ENCODE measurements at places on chromosomes 12 and 14. TPM values are rescaled to one million over a fixed set of nuclear protein-coding genes. Genes with fewer than 3 reads are reported as not detected.

The TRHDE gene
- total RNA-seq, result 1.6 TPM

The NUDT14 gene
- 16.6 TPM for total RNA-seq

The TSPAN19 gene
- total RNA-seq, result not detected

The PPP1R12A gene
- total RNA-seq, result 81.9 TPM

The NKX2-1 gene
- not detected for total RNA-seq

The SERPINA10 gene
- not detected for total RNA-seq

The STAB2 gene
- not detected for total RNA-seq

The LRRC10 gene
- not detected for total RNA-seq

The SYNDIG1L gene
- total RNA-seq, result under 0.01 TPM

The IL26 gene
- 2.0 TPM for total RNA-seq

The C12orf60 gene
- 0.59 TPM for total RNA-seq

The GTF2A1 gene
- total RNA-seq, result 53.0 TPM

Data from smooth muscle cell of the pulmonary artery (primary cell).